ENCODE measurements at places on chromosomes 4 and X.

DNA sequence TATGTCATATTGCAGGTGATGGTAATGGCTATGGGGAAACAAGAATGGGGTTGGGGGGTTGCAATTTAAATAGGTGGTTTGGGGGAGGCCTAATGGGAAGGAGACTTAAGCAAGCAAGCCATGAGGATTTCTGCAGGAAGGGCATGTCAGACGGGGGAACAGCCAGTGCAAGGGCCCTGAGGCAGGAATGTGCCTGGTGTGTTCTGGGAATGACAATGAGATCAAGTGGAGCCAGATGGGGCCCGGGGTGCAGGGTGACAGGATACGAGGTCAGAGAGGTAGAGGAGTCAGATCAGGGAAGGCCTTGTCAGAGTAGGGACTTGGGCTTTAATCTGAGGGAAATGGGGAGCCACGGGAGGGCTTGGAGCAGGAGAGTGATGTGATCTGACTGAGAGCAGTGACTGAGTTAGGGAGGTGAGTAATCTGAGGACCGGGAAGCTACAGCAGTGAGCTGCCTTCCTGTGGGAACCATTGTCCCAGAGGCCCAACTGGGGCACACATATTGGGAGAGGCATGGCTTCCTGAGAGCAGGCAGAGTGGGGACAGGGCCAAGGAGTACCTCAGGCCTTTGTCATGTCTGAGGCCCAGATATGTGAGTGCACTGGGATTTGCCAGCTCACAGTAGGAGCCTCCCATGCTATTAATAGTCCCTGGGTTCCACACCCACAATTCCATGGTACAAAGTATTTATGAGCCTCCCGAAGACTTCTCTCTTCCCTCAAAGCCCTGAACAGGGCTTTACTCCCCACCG is 139.8 kb downstream of the BCOR start:
- no peak for DNase-seq

- no peak for DNase-seq
Measured at GRCh38 chr4:84218031-84218430, 281.1 kb downstream of the NKX6-1 start.

DNA sequence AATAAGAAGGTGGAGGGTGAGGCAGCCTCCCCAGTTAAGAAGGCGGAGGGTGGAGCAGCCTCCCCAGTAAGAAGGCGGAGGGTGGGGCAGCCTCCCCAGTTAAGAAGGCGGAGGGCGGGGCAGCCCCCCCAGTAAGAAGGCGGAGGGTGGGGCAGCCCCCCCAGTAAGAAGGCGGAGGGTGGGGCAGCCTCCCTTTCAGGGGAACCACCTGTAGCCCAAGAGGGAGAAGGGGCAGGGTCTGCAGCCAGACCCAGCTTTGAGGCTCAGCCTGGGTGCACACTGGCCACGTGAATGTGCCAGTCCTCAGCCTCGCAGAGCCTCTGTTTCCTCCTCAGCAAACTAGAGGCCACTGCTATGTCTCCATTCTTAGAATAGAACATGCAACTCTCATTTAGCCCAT is 52.6 kb downstream of the HMX1 start:
- DNase-seq: no peak

DNA sequence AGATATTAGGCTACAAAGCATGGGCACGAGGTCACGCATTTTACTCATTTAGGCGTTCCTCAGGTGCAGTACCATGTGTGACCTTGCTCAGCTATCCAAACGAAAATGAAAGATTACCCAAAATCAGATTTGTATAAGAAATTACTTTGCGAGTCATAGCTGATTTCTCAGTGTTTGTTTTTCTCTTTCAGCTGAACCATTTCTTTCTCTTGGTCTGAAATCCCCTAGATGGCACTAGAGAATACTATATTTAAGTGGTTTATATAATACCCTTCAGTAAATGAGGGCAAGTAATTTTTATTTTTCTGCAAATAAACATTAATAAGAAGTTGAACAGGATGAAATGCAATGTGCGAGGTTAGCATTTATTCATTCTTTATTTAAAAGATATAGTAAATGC is 496.6 kb downstream of the STIM2 start:
- no peak for DNase-seq

- DNase-seq: no peak
Measured at GRCh38 chr4:7096236-7096635, 28.4 kb upstream of the GRPEL1 start.

DNA sequence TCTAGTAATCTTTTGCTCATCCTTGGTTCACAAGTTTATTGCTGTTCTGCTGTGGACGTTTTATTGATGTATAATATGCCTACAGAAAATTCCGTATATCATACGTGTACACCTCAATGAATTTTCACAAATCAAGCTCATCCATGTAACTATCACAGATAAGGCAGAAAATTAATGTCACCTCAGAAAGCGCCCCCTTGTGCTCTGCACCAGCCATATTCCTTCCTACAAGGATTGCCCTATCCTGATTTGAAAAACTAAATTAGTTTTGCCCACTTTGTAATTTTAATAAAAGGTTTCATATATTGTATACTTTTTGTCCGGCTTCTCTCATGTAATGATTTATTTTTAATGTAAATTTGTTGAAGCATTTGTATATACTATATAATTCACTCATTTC is 390.8 kb downstream of the ADGRL3 start:
- no peak for DNase-seq

- DNase-seq: no peak
Measured at GRCh38 chr4:117740736-117741135, 293.6 kb upstream of the NDST3 start.

DNA sequence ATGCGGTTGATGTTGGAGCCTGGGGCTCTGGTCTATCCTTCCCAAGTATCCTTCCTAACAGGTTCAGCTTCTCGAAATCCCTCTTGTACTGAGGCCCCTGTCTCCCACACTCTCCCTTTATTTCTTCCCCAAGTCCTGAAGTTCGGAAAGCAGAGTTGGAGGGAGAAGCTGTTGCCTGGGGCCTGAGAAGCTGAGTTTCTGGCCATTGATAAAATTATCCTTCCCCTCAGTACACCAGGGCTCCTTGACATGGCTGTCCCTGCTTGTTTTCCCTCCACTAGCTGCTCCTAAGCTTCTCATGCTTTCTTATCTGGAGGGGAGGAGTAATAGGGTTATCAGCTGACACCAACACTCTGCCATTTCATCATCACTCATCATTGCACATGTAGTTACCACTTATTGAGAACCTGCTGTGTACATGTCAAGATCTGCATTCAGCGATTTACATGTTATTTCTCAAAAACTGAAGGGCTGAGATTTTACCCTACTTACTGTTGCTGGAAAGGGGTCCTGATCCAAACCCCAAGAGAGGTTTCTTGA is 58.0 kb downstream of the FUNDC1 start:
- DNase-seq: no peak

DNA sequence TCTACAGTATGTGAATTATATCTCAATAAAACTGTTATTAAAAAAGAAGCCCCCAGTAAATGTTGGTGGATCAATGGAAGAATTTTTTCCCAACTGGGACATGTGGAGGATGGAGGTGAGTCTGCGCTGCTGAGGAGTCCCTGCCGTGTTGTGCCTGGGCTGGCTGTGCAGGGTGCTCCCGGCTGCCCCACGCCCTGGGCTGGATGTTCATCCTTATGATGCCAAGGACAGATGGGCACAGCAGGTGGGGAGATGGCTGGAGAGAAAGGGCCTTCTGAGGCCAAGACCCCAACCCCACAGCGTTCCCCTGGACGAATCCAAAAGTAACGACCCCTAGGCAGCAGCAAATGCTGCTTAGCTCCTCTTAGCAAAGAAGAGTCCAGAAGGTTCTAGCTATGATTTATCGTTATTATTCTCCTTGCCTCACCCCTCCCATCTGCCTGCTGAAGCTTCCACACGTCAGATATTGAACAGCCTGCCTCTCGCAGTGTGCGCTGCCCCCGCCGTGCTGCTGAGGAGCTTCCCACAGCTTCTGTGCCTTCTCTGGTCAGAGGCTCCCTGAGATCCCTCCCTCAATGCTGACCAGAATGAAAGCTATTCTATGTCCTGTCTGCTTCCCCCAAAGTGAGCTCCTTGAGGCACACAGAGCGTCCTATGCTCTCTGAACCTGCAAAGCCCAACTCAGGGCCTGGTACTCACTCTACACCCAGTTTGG is 26.5 kb downstream of the HMX1 start:
- no peak for DNase-seq
